ENCODE measurements at places on chromosomes 7 and 10.

DNA sequence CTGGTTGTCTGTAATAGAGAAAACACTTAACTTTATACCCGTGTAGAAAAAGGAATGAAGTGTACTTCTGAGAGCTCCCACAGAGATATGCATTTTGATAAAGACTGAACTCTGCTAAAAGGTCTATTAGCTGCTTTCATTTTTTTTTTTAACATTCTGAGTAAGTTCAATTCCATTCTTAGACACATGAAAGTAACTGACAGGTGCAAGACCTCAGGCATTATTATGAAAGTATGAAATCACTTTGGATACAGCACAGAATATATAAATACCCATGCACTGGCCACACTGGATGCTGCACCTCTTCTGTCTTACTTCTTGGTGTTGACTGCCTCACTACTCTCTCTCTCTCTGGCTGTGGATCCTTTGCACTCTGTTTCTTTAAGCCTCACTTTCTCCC is 46.2 kb downstream of the VWDE start:
- no peak for DNase-seq

DNA sequence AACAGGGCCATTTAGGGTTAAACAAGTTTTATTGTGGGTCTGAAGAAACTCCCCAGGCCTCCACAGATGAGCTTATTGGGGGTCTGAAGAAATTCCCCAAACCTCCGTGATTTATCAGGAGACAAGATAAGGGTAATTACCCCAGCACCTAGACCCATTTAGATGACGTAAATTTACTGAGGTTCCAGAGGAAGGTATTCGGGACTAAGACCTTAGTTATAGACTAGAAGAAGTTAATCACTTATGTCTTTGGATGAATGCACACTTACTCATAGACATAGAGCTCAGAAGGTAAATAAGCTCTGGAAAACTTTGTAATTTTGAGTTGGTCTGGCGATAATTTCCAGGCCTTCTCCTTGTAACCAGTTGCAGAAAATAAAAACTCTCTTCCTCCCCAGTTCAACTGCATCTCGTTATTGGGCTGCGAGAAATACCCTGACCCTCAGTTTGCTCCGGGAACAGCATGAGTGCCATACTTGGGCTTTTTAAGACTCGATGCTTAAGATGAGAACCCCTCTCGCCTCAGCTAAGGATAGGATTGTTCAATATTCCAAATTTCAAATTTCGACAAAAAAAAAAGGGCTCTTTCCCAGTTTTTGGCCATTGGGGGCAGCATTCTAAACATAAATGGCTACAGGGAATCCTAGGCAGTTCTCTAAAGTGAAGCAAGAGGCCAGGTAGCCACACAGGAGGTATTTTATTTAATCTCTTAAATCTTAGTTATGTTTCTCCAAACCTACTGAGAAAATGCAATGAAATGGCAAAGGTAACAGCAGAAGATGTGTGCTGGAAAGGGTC is 74.7 kb upstream of the PFKP start:
- DNase-seq: no peak

DNA sequence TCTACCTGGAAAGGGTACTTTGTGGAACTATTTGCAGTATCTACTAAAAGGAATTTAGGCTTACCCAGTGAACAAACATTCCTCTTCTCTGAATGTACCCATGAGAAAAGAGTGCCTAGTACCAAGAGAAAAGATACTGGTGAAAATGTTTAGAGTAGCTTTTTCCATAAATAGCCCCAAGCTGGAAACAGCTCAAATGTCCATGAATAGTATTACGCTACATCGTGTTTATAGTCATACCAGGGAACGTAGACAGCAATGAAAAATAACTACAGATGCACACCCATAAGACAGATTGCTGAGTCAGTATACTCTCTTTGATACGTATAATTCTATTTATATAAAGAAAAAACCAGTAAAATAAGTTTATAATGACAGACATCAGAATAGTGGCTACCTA is 285.9 kb downstream of the KLF6 start:
- no peak for DNase-seq

DNA sequence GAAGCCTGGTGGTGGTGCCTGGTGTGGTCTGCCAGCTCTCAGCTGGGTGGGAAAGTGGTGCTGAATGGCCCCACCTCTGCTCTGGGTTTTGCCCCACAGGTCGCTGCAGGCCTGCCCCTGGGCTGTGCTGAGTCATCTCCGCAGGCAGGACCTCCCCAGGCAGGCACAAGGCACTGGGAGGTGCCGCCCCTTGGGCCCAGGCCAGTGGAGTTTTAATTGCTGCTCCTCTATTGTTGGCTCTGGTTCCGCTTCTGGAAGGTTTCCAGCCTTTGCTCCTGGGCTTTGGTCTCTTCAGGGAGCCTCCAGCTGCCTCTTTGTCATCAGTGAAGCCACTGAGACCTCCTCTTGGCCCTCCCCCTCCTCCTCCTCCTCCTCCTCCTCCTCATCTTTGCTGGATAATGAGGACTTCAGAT is 180.3 kb upstream of the GRB10 start:
- DNase-seq: no peak

DNA sequence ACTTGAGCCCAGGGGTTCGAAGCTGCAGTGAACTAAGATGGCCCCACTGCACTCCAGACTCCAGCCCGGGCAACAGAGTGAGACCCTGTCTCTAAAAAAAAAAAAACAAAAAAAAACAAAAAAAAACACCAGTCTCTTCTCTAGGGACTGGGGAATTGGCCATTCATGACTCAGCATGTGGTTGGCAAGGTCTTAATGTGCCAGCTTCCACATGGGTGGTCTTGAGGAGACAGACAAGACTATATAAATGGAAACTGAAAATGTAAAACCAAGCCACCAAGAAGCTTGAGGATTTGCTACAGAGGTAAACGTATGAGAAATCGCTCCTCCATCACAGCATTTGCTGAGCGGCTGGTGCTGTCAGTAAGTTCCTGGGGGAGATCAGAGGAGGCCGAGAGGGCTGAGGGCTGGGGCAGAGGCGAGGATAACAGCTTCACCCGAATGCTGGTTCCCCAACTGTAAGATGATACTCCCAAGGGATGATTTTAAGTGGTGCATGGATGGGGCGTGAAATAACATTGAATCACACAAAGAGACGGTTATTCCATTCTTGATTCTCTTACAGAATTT is 128.7 kb downstream of the C10orf105 start:
- DNase-seq: no peak

DNA sequence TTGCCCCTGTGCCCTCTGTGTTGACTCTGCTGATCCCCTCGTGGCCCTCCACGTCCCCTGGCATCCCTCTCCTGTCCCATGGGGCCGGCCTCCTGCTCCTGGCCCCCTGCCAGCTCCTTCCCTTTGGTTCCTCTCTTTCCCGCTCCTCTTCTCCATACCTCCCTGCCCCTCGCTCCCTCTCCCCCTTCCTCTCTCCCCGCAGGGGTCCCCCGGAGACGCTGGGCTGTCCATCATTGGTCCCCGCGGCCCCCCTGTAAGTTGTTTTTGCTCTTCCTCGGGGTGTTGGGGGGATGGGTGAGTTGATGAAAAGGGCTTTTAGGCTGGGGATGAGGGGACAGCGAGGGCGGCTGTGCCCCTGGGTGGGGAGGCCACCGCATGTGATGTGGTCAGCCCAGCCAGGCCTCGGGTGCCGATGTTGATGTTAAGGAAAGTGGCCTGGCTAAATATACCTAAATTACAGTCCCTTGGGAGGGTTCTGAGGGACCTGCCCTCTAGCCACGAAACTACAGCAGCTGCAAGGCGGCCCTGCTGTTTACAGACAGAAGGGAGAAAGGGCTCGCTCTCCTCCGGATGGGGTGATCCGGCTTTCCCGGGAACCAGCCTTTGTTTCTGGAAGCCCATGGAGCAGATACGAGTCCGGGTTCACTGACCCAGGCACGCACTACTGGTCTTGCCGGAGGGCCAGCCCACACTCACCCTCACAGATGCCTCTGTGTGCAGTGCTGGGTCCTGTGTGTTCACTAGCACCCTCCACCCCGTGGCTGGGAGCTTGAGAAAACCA is 78.8 kb downstream of the COL13A1 start:
- DNase-seq: no peak

- no peak for DNase-seq
Measured at GRCh38 chr7:158814637-158815036, 14.7 kb downstream of the ESYT2 start.

DNA sequence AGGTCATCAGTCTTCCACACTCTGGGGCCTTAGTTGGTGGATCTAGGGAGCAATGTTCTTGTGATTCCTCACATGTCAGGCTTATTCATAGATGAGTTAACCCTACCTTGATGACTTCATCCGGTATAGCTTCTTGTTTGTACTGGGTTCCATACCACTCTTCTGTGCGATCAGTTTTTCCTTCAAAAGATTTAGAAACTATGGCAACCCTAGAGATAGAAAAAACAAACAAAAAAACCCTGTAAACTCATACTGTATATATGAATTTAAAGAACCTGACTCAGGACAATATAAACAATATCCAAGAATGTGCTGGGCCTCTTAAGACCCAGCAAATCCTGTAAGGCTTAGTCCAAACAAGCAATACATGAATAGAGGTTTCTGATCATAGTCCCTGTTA is 83.5 kb downstream of the IDE start:
- no peak for DNase-seq

GRCh38 chr7:111184987-111185386 is 94.1 kb downstream of the LRRN3 start:
- DNase-seq: no peak

DNA sequence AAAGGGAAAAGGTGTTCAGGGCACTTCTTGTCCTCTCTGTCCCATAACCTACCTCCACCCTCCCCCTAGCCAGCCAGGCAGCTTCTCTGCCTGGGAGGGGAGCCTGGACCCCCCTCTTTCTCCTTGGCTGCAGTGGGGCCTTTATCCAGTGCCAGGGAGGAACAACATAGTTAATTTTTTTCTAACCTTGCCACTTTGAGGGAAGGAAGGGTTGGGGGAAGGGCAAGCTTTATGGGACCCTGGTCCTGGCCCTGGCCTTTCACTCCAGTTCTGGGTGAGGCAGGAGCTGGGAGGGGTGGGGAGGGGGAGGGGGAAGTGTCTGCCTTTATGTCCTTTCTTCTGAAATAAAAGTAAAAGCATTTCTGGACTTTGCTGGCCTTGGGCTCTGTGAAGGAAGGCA is 4.5 kb downstream of the VGF start:
- no peak for DNase-seq

DNA sequence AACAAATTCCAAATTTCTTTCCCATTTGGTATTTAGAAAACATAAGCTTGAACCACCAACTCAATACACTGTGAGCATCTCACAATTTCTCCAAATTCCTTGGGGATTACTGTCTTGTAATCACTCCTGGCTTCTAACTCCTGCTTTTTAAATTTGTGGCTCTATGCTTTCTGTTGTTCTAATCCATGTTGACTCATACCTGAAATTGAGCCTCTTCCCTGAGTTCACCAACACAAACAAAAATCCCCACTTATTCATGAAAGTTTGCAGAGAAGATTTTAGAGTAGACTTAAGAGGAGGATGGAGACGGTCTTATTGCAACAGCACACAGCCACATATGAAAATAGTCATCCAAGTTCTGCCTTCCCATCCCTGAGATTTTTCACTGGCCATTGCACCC is 252.5 kb downstream of the PTEN start:
- no peak for DNase-seq

DNA sequence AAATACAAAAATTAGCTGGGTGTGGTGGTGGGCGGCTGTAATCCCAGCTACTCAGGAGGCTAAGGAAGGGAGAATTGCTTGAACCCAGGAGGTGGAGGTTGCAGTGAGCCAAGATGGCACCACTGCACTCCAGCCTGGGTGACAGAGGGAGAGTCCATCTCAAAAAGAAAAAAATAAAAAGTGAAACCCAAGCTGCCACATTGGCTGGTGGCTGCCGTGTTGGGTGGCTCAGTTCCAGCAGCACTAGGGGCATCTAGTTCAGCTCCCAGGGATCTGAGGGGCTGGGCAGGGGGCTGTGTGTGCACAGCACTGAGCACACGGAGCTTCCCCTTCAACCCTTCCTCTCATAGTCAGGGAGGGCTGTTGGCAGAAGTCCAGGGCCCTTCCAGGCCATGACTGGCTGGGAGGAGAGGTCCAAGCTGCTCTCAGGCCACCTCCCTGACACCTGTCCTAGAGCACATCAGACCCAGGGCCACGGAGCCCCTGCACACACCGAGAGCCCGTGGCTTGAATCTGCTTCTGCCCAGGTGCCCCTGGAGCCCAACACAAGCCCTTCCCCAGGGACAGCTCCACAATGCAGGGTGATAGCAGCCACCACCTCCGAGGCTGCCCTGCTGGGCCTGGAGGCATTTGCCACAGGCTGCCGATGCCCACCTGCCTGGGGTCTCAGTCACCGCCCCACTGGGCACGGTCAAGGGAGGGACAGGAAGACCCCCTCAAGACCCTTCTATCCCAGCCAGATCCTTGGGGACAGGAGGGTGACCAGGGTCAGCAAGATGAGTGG is 47.3 kb downstream of the YKT6 start:
- DNase-seq: no peak

- DNase-seq: no peak
Measured at GRCh38 chr7:3558400-3558799, 257.3 kb downstream of the SDK1 start.

DNA sequence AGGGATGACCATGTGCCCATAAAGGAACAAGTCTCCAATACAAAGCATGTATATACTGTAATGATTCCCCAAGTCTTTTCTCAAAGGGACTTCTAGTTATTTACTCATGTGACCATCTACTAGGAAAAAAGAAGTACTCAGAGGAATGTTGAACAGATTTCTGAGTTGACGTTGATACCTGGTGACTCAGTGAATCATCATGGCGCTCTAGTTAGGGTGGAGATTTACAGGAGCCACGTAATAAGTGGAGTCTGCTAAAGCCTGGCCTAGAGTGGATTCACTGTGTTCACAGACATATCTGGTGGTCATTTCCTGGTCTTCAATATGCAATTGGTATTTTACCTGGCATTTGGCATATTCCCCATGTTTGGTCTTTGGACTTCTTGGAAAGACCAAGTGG is 302.2 kb upstream of the CACNA2D1 start:
- no peak for DNase-seq

- no peak for DNase-seq
Measured at GRCh38 chr10:13839430-13839990, 252.7 kb downstream of the PRPF18 start.

DNA sequence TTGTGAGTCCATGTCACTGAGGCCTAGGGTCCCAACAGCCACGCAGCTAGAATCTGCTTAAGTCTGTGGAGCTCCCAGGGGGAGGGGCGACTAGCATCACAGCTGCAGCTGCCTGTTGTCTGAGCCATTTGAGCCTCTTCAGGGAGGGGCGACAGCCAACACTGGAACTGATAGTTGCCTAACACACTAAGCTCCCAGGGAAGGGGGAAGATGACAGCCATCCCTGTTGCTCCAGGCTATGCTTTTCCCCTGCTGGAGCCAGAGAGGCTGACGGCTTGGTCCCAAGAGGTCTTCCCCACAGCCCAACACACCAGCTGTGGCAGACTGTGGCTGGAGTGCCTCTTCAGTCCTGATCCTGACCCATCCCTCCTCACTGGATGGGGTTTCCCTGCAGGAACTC is 817.5 kb downstream of the NXPH1 start:
- DNase-seq: no peak

- DNase-seq: no peak
Measured at GRCh38 chr10:61399406-61399805, 53.8 kb downstream of the TMEM26 start.
